ENCODE measurements at places on chromosomes 1 and 21.

- DNase-seq, result no peak
These were observed 27.4 kb downstream of the CHML start for GRCh38 chr1:241612533-241613477.

GRCh38 chr21:16742741-16743140 is 770.1 kb upstream of the CXADR start:
- DNase-seq, result no peak

GRCh38 chr1:65845535-65846060 is 52.9 kb downstream of the PDE4B start:
- DNase-seq, result no peak

- DNase-seq, result no peak
These were observed 6.1 kb downstream of the NENF start for GRCh38 chr1:212438831-212439237.

DNA sequence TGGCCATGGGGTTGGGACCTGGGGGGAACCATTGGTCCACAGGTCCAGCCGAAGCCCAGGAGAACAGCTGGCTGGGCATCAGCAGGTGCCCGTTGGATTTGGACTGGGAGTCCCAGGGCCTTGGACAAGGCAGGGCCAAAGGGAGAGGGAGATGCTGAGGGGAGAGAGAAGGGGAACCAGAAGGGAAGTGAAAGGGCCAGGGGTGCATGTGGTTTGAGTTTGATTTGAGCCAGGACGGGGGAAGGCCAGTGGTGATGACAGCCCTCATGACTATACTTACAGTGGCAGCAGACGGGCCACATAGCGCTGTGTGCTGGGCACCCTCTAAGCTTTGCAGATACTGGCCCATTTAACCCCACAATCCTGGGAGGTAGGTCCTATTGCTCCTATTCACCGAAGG is 18.8 kb downstream of the AGRN start:
- no peak for DNase-seq

DNA sequence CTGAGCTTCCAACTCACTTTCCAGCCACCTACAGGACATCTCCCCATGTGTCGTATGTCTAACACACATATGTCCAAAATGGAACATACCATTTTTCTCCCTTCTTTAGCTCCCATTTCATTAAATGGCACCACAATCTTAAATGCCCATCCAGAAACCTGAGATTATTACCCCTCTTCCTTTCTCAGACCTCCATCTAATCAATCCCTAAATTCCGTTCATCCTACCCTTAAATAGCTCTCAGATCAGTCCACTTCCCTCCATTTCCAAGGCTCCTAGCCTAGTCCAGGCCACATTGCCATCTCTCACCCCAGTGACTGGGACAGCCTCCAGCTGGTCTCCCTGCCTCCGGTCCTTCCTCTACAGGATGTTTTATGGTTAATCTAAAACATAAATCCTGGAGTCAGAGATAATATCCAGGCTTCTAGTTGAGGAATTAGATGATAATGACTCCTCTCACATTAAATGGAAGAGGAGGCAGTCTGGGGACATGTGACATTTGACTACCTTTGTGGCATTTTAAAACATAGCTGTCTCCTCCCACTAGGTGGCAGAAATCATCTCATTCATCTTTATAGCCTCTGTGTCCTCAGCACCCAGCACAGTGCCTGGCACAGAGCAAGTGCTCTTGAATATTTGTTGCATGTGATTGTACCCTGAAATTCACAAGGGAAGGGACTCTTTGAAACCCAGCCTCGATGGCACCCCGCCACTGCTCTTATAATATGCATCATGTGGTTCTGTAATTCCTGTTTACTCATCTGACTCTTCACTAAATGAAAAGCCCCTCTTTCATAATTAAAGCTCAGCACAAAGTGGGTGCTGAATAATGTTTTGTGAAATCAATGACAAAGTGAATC is 102.3 kb downstream of the TMEM53 start:
- DNase-seq, result no peak
